ENCODE measurements at places on chromosomes 1 and 21.

- DNase-seq, result no peak
Observed at GRCh38 chr21:44533121-44533890, 6.7 kb downstream of the KRTAP10-1 start.

- no peak for DNase-seq
Observed at GRCh38 chr1:16246961-16247360, 10.0 kb upstream of the CPLANE2 start.

DNA sequence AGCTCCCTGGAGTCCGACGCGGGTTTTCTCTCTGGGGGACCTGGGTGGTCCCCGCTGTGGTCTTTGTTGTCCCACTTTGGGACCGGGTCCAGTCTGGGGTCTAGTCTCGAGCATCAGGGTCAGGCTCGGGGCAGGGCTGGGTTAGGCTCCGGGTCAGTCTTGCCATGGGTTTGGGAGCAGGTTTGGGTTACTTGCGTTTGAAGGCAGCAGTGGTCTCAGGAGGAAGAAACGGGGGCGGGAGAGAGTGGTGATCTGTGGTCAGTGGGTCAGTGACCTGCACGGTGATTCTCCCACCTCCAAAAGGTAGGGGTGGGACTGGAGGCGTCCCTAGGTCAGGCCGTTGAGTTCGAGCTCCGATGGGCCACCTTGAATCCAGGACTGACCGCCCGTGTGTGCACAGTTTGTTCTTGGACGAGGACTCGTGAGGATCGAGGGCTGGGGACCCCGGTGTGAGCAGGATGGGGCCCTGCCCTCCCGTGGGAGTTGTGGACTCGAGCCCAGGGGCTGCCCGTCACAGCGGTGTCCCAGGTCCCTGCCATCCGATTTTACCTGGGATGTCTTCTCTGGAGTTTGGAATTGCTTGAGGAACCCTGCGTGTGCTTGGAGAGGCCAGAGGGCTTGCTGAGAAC, 2.3 kb downstream of the B3GALT6 start:
- no peak for DNase-seq

- DNase-seq, result no peak
Observed at GRCh38 chr21:33041981-33042380, 16.2 kb downstream of the OLIG2 start.

All from COR-L47 (cell line).